ENCODE measurements at places on chromosomes 3 and 15.

GRCh38 chr3:53938645-53939044, 47.0 kb upstream of the SELENOK start:
- DNase-seq: no peak

DNA sequence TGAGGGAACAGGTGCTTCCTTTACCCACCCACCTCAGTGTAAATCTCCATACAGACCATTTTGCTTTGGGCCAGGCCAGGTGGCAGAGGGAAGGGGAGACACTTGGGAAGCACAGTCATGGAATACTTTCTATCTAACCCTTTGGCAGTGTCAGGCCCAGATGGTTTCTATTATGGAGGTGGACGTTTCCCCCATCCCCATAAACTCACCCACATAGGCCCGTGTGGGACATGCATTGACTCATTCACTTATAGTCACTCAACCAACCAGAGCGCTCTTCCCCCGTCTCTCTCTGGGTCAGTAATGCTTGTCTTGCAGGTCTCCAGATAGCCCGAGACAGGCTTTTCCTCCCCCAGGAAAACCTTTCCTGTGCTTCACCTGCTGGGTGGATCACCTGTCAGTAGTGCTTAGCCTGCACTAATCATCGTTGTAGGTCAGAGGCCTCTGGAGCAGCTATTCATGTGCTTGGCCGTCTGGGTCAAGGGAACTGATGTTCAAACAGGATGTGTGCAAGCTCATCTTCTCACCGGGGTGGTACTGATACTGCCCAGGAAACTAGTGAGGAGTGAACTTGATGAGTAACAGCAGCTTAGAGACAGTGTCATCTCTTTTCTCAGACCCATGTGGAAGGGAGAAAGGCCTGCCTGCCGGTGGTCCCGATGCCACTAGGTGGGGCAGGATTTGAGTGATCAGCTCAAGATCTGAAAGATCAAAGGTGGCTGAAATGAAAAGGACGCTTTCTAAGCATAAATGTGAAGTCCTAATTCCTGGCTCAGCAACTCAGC, 67.1 kb downstream of the CEMIP start:
- DNase-seq: no peak

DNA sequence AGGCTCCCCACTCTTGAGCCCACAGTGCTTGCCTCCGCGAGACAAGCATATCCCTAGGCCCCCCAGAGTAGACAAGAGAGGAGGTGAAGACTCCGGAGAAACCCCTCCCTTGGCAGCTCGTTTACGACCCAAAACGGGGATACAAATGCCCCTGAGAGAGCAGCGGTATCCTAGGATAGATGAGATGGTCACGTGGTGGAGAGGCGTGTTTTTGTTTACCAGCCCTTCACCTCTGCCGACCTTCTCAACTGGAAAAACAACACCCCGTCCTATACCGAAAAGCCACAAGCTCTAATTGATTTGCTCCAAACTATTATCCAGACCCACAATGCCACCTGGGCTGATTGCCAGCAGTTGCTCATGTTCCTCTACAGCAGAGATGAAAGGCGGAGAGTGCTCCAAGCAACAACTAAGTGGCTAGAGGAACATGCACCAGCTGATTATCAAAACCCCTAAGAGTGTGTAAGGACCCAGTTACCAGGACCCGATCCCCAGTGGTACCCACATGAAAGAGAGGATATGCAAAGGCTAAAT, 99.5 kb upstream of the OSBPL11 start:
- no peak for DNase-seq

GRCh38 chr15:56812221-56812620, 78.9 kb upstream of the ZNF280D start:
- no peak for DNase-seq

DNA sequence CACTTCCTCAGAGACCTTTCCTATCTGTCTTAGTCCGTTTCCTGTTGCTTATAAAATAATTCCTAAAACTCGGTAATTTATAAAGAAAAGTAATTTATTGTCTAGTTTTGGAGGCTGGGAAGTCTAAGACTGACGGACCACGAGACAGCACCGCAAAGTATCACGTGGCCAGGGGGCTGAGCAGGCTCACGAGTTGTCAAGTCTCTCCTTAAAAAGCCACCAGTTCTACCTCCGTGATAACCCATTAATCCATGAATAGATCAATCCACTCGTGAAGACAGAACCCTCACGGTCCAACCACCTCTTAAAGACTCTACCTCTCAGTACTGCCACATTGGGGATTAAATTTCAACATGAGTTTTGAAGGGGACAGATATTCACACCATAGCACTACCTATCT, 821 bp downstream of the LINS1 start:
- peak; percentile 74 for DNase-seq

- DNase-seq: no peak
Measured at GRCh38 chr15:95604634-95605036, 725.9 kb upstream of the NR2F2 start.

DNA sequence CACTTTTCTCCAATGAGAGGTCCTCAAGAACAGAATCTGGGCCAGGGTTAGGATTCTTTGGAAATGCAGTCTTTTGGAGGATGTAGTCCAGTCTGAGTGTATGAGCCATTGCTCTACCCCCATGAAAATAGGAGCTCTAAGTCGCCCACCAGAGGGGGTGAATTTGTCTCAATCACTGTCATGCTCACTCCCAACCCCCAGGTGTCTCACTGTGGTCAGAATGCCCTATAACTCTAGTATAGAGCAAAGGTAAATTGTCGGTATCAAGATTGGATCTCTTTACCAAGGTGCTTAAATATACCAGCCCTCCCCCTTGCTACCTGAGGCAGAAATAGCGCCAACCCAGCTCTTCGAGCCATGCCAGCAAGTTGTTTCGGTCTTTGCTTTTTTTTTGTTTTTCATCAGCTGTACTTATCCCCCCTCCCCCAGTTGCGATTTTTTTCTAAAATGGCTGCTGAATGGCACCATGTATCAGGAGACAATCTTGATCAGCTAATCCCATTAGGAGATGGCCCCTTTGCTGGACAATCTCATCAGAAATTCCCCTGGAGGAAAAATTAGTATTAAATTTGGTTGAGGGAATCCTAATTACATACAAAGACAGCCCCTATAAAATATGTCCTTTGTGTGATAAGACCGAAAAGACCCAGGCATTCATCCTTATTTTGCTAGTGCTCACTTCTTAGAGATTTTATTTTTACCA, 130.7 kb downstream of the EBLN2 start:
- DNase-seq: no peak

GRCh38 chr3:143502081-143502480, 346.2 kb downstream of the SLC9A9 start:
- DNase-seq: no peak

DNA sequence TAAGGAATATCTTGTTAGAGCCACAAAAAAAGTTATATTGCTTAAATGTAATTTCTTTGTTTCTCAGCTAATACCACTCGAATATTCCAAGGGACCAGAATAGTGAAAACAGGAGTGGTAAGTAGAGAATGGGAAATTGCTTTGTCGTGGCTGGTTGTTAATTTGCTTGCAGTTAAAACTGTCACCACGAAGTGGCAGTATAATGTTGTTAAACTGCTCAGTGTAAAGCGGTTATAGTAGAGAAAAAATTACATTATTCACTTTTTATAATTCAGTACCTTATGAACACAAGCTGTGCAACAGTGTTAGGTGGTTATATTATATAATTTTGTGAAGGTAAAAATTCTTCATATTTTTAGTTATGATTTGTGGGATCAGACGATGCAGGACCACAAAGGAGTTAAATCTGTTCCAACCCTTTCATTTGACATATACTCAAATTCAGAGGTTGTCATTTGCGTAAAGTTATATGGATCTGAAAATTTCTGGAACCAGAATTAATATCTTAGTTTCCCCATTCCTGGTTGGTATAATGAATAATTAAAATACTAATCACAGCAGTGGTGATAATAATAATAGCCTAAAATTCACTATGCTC, 171.8 kb downstream of the FEZF2 start:
- DNase-seq: no peak

- DNase-seq: no peak
Measured at GRCh38 chr15:42264795-42265194, 8.2 kb upstream of the GANC start.

DNA sequence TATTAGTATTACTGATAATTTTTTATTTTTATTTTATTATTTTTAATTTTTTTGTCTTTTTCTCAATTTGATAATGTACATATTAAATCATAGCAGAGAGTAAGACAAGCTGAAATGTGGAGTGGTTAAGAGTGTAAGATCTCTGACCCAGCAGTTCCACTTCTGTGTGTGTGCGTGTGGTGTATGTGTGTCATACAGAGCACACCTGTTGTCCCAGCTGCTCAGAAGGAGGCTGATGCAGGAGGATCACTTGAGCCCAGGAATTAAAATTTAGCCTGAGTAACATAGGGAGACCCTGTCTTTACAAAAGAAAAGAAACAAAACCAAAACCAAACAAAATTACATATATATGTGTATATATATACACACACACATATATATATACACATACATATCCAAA, 1.4 kb upstream of the CIDEC start:
- DNase-seq: no peak

DNA sequence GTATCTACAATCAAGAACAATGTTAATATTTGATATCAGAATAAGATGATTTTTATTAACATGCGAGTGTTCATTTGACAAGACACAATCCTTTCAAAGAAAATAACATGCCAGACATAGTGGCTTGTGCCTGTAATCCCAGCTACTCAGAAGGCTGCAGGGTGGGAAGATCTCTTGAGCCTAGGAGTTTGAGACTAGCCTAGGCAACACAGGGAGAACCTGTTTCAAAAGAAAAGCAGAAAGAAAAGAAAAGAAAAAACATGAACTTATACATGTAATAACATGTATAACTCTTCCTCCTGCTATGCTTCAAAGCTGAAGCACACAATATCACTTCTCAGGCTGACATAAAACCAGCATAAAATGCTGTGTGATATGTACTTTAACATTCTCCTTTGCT, 253.7 kb downstream of the FOXP1 start:
- no peak for DNase-seq

- no peak for DNase-seq
Measured at GRCh38 chr3:179730506-179730905, 77.7 kb downstream of the USP13 start.

DNA sequence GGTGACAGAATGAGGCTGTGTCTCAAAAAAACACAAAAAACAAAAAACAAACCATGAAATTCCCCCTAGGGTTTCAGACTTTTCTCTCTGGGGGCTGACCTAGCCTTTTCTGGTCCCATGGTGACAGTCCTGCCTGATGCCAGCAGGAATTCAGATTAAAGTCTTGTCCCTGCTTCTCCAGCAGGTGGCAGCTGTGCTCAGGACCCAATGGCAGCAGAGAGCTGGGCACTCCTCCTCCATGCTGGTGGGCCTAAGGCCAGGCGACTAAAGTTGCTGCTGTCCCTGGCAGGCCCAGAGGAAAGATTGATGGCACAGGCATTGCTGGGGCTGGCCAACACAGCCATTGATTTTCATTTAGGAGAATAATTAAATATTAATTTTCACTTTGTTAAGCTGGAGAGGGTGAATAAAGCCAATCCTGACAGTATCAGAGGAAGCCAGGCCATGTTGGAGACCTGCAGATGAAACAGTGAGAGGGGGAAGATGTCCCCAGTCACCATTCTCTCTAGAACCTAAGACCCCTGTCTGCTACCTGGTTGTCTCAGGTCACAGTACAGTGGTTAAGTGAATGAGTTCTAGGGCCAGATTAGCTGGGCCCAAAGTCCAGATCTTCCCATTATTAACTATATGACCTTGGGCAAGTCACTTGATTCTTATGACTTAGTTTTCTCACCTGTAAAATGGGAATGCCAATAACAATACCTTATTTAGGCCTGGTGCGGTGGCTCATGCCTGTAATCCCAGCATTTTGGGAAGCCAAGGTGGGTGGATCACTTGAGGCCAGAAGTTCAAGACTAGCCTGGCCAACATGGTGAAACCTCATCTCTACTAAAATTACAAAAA, 7.1 kb downstream of the CELF6 start:
- peak; percentile 57 for DNase-seq

DNA sequence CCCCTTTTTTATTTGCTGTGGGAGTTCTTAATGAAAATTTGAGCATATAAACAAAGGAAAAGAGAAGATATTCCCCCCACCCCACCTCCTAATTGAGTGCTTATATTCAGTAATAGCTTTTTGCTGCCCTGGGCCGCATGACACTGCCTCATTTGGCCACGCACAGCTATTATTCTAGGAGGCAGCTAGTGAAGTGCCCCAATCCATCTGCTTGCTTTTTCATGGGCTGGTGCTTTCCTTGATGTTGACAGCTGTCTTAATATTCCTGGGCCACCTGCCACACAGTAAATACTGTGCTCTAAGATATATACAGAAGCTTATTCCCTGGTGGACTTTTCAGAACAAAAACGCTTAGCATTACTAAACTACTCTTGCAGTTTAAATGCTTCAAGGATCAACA, 3.8 kb upstream of the CRYBG3 start:
- no peak for DNase-seq

DNA sequence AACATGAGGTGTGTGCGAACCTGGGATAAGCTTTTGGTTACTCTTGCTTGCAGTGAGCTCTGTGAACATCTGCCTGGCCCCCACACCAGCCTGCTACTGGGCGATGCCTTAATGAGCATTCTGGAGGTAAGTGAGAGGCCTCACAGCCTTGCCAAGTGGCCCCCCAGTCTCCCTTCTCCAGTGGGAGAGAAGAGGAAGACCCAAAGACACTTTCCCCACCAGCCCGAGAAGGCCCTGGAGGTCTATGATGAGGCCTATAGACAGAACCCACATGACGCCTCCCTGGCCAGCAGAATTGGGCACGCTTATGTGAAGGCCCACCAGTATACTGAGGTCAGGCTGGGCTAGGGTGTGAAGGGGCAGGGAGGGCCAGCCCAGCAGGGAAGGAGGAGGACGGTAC, 22.5 kb downstream of the TTC21A start:
- no peak for DNase-seq

DNA sequence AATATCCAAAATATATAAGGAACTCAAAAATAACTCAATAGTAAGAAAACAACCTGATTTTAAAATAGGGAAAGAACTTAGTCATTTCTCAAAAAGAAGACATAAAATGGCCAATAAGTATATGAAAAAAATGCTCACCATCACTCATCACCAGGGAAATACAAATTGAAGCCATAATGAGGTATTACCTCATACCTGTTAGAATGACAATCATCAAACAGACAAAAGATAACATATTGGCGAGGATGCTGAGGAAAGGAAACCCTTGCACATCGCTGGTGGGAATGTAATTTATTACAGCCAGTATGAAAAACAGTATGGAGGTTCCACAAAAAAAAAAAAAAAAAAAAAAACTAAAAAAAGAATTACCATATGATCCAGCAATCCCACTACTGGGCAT, 38.2 kb downstream of the KPNA1 start:
- DNase-seq: no peak

DNA sequence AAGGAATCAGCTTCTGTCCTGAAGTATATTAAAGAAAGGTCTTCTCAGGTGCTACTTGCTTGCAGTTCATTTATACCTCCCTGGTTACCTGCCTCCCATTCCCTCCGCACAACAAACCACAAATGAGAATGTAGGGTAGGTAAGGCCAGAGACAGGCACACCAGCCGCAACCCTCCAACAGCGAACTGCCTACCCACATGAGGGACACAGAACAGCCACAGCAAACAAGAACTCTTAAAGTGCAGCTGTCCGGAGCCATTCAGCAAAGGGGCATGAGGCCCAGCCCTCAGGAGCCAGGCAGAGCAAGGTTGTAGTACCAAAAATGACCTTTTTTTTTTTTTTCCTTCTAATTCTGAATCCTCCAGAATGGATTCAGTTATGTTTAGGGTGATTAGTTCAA, 52.4 kb downstream of the SPSB4 start:
- no peak for DNase-seq

- DNase-seq: no peak
Measured at GRCh38 chr3:106491796-106492195, 623.0 kb upstream of the CBLB start.
